ENCODE measurements at places on chromosomes 2 and 18.

- DNase-seq: no peak
Measured at GRCh38 chr18:40687399-40687798, 1267.6 kb upstream of the PIK3C3 start.

- DNase-seq: no peak
Measured at GRCh38 chr18:2961821-2962220, 51.1 kb downstream of the LPIN2 start.

DNA sequence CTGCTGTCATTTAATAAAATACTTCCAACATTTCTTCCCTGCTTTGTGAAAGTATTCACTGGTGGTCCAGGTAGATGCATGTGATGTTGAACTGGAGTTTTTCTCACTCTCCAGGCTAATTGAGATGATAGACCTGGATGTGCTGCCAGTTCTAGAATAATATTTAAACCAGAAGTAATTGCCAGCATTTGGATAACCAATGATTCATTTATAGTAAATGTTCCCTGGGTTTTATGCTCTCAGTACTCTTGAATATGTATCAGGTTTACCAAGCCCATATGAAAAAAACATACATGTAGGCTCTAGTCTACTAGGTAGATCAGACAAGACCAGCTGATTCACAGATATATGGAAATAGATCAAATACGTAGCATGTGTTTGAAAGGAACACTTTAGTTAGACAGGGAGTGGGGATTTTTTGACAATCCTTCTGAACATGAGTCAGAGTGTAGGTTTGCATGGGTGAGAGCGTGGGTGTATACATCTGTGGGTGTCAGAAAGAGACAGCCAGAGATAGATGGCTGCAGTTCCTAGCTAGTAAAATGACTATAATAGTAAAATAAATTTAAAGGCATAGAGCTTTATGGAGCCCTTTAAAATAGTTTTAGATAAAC is 115.1 kb downstream of the NAB1 start:
- DNase-seq: no peak

DNA sequence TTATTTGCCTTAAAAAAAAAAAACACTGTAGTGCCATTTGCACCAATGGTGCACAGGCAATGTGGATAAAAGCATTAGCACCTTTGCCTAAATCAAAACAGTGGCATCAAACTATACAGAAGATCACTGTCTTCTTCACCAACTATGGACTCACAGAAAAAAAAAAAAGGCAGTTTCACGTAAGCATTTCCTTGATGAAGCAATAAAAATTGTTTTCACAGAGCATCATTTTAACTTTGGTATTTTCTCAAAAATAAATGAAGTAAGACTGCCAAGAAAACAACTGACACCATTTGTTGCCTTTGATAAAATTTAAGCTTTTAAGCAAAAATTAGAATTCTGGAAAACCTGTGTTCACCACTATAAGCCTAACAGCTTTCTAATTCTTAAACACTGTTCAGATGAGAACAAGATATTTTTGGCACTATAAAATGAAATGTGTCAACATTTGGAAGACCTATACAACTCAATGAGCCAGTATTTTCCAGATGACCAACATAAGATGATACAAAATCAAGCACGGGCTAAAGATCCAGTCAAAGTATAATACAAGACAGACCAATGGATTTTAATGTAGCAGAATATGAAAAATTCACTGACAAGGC is 21.1 kb downstream of the METTL8 start:
- no peak for DNase-seq

- DNase-seq: no peak
Measured at GRCh38 chr2:38141501-38141900, 65.5 kb upstream of the CYP1B1 start.

DNA sequence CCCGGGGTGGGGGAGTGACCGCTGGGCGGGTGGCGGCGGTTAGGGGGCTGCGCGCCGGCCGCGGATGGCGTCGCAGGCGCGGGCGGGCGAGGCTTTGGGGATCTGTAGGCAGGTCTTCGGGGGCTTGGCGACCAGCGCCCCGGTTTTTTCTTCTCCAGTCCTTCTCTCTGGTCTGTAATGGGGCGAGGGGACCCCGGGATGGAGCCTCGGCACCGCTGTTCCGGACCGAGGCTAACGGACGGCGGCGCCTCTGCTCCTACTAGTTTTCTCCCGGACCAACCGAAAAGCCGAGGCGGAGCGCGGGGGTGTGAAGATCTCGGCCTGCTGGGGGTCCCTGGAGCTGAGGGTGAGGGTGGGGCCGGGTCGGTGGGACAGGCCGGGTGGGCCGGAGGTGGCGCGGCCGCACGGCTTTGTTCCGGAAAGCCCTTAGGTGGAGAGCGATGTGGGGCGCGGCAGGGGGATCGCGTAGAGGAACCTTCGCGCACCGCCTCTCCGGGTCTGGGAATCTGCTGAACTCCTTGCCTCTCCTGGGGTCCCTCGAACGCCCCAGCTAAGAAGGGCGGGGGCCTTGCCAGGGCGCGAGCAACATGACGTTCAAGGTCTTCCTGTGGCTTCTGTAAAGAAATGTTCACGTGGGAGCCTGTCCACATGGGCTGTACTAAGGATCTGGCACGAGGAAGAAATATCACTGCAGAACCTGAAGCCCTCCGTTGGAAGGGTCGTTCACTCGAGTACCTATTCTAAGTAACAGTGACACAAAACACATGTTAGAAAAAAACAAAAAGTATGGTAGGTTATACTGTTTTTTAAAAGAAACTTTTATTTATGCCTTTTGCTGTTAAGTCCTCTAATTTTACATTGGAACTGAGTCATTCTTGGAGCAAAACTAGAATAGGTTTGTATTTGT is 861 bp downstream of the SLC39A10 start:
- DNase-seq: peak; percentile 77

GRCh38 chr2:11411768-11412448 is 54.1 kb downstream of the E2F6 start:
- DNase-seq: peak; percentile 70

DNA sequence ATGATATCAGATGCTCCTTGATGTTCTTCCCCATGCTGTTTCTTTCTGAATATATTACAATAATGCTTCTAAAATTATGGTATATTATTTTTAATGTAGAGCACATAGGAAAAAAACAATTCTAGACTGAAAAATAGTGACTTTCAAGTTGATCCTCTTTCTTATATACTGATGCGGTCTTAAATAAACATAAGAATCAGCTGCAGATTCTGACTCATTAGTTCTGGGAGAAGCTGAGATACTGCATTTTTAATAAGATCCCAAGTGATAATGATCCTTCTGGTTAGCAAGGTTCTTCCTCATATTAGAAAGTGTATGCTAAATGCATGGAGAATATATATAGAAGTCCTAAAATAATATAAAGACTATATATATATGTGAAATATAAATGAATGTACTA is 124.9 kb downstream of the XIRP2 start:
- DNase-seq: no peak

GRCh38 chr2:218065239-218066006 is 3.6 kb upstream of the RUFY4 start:
- DNase-seq: no peak

- DNase-seq: no peak
Measured at GRCh38 chr2:154700136-154700535, 1.6 kb downstream of the KCNJ3 start.

GRCh38 chr2:36539631-36540030 is 58.3 kb downstream of the FEZ2 start:
- DNase-seq: no peak

Measured in SW480 (cell line).